ENCODE measurements at places on chromosomes 3 and 15. TPM values are rescaled to one million over a fixed set of nuclear protein-coding genes. Genes with fewer than 3 reads are reported as not detected.

DNA sequence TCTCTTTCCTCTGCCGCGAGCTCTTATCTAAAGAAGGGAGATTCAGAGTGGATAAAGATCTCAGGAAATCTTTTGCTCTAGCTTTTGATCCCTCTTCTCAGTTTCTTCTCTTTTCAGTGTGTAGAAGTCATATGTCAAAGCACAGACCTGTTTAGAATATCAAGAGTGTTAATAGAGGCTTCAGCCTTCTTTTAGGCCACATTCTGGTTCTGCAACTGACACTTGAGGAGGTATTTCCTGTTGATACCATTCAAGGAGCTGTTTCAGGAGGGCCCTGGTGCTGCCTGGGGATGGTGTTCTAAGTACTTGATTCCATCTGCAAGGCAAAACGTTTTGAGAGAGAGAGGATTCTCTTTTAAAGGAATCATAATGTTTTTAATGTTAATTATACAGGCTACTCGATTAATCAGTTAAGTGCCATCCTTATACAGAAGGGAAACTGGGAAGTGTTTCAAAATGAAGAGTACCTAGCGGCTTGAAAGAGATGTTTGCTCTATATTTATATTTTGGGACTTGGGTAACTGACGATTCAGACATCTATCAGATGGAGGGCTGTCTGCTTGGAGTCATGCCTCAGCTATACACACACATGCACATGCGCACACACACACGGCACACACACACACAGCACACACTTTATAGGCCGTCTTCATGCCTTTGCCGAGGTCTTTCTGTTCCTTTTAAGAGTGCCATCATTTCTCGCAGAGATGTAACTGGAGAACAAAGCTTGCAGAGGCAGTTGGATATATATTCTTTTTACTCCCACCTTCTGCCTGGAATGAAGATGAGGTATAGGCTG is 313.9 kb downstream of the PTPRG start:
- DNase-seq: no peak

The SMCO1 gene
- not detected for total RNA-seq

GRCh38 chr3:180467177-180467576 is 134.8 kb upstream of the TTC14 start:
- DNase-seq: no peak

DNA sequence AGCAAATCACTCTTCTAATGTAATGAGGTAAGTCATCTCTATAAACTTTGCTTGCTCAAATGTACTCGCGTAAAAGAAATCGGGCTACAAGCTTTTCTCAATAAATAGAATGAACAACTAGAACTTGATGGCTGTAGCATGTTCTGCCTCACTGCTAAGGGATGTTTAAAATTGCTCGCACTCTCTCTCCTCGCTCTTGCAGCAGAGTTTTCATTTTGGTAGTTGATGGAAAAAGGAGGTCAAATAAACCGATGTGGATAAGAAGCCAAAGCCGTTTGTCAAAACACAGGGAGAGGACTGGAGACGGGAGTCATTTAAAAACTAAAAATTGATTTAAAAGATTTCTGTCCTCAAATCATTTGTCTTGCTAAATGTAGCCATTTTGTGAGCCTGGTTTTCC is 53.3 kb downstream of the ANXA2 start:
- DNase-seq: no peak

DNA sequence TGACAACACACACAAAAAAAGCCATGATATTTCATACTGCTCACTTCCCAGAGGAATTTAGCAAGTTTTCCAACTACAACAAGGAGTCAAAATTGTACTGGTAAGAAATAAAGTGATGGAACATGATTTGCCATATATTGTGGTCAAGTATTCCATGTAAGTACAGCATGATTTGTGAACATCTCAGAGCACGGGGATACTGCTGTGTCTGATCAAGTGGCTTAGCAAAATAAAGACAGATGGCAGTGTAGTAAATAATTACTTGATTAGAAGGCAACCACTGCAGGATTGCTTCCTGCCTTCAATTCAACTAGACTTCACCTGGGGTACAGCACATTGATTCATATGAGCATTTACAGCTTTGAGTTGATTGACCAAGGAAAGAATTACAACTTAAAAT is 51.6 kb upstream of the DUT start:
- no peak for DNase-seq

The REC114 gene
- not detected for total RNA-seq

The BFSP2 gene
- not detected for total RNA-seq
